Left forelimb (tissue), 1 donor: ENCODE measurements at places on chromosomes 4 and X.
A peak's percentile ranks its signal among the peaks of the same experiment; 100 is the strongest.

DNA sequence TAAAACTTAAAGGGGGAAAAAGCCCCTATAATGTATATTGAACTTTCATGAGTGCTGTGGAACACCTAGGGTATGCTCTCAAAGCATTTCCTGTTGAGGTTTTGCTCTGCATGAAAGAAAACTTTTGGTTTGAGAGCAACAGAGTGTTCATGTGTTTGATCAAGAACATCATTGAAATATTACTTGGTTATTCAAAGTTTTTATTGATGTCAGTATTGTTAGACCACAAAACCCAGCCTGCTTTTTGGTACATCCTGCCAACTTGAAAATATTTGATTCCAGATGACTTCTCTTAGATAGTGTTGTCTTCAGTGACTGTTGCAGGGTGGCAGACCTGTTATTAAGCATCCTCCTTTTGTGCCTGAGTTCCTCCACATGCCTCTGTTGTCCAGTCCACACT, 68.0 kb downstream of the N4BP2 start:
- DNase-seq, result no peak

- DNase-seq, result no peak
Measured at GRCh38 chr4:139528377-139529005, 27.5 kb downstream of the SETD7 start.

GRCh38 chr4:184385705-184386141, 88.6 kb downstream of the IRF2 start:
- DNase-seq, result peak; percentile 63

GRCh38 chr4:28001698-28002097, 1141.1 kb downstream of the STIM2 start:
- no peak for DNase-seq

DNA sequence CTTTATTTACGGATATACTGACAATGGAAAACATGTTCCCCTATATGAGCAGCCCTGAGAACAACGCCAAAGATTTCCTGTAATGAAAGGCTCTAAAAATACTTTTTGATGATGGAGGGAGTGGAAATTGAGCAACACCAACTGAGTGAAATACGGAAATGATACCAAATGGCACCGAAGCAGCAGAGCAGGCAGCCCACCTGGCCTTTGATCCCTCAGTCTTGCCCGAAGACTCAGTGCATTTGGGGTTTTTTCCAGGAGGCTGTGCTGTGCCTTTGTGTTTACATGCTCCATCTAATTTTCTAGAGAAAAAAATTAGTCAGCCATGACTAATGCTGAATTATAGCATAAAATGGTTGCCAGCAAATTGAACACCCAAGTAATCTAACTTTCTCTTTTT, 169.9 kb upstream of the RBPJ start:
- no peak for DNase-seq

DNA sequence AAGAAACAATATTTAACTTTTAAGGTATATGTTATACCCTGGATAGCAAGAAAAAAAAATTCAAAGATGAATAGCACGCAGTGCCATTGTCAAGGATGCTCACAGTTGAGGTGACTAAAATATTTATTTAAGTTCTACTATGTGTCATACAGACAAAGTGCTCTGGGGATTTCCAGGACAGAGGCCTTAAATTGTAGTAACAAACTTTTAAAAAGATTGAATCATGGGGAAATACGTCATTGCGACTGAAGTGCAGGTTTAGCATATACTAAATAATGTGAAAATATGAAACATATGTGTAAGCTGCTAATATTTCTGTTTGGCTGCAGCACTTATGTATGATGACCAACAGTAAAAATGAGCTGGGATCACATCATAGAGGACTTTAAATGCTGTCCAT, 748.0 kb upstream of the PCDH7 start:
- DNase-seq, result no peak

DNA sequence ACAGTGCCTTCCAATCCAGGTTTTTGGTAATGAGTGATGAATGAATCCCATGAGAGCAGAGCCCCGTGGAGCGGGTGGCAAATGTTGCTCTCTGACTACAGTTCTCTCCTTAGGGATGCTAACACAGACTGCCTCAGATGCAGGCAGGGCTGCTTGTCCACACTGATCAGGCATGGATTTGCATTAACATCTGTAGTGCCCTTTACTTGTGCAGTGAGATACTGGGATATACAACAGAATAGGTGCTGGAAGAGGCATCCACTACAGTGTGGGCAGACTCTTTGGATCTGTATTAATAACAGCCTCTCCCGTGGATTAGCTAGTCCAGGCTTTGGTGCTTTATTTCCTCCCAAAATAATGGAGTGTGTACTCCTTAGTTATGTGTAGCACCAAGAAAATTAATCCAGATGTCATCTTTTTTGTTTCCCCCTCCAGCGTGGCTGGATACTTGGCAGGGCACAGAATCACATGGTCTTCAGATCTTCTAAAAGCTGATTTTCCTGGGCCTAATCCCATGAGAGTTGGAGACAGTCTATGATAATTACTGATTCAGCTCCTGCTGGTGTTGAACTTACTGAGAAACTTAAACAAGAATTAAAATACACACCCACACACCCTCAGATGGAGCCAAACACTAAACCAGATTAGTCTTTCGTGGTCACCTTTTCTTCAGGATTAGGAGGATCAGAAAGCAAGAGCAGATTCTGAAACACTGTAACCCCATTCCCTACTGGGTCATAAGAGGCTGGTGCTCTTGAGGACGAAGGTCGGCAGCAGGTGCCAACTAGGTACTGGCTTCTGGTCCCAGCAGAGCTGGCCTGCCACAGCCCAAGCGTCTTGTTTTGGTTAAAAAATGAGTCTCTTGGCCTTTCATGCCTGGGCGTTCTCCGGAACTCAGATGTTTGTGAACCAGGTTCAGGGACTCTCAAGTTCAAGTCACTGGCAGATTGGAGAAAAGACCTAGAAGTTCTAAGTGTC, 23.1 kb upstream of the NAP1L5 start:
- no peak for DNase-seq

- DNase-seq, result no peak
Measured at GRCh38 chr4:82398263-82398662, 24.5 kb upstream of the HNRNPD start.
